ENCODE measurements at places on chromosomes 6 and 20.

DNA sequence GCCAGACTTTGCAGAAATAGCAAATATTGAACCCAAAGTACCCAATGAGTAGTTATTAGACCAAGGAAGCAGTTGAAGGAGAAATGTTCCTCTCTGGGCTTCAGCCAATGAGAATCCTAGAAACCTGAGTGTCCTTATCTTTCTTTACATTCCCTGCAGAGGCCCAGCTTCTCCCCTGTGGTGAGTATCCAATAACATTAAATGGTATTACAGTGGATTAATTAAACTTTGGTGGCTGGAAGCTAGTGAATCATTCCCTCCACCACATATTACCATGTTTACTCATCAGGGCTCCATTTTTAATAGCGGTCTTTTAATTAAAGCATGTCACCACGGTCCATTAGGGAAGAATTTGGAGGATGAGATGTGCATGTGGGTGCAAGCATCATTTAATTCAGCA lies 74.0 kb downstream of the UNC5CL start:
- no peak for DNase-seq

GRCh38 chr6:64504503-64504902 lies 868.9 kb downstream of the PHF3 start:
- DNase-seq = no peak

- no peak for DNase-seq
Observed at GRCh38 chr6:140789466-140789865, 1343.3 kb upstream of the GJE1 start.

DNA sequence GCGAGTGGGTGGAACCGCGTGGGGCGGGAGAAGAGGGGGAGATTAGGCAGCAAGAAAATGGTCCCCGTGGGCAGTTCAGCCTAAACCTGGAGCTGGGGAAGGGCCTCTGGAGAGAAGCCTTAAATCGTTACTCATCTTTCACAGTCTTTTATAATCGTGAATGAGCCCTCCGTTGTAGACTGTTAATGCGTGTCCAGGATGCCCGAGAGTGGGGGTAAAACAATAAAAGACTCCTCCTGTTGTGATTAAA lies 11.0 kb upstream of the ELOVL5 start:
- no peak for DNase-seq

DNA sequence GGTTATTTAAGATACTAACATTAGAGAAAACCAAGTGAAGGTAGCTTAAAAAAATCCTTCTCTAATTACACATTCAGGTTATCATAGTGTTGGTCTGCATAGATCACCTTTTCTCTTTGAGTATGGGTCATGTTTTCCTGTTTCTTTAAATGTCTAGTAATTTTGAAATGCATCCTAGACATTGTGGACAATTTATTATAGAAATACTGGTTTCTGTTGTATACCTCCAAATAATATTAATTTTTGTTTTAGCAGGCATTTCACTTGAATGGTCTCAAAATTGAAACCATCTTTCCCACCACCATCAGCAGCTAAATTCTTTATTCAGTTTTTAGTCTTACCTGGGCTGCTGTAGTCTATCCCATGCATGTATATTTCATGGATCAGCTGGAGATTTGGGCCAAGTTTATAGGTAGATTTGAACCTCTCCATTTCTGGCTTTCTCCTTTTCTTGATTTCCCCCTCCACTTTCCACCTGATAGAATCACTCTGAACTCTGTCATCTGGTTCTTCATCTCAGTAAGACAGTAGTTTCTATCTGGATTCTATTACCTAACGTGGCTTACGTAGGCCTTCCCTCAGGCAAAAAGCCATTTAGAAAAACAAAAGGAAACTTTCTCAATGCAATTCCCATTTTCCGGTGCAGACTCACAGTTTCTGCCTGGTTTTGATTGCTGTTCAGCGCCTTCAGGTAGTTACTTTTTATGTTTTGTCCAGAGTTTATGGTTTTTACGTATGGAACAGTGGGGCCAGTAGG lies 52.3 kb downstream of the ZFAND3 start:
- DNase-seq = no peak

DNA sequence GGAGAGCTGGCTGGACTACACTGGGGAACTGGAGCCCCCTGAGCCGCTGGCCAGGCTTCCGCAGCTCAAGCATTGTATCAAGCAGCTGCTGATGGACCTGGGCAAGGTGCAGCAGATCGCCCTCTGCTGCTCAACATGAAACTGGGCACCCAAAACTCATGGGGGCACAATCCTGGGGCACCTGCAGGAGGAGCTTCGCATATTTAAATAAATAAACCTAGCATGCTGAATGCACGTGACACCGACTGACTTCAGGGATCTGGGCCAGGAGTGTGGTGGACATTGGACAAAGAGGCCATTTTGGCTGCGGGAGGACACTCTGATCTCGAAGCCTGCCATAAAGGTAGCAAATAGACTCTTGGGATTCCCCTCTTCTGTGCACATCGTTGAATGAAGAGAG lies 6.8 kb downstream of the SCAND1 start:
- no peak for DNase-seq

DNA sequence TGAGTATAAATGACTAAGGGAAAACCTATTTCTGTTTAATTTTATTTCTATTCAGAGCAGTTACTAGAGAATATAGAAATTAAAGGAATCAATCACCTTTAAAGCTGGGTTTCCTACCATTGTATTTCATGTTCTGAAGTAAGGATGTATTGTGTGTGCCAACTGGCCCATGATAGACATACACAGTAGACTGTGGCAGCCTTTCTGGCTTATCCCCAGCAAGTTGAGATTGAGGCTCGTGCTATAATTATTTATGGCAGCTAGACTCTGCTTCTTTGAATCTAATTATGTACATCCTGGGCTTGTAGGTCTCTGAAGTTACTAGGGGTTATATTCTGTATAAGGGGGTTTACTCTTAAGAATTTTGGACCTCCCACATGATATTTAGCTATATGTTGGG lies 44.4 kb downstream of the ZNF292 start:
- no peak for DNase-seq

Measured in hindlimb muscle (tissue), 1 donor.